Left forelimb (tissue), 1 donor: ENCODE measurements at places on chromosomes 11 and 22.

DNA sequence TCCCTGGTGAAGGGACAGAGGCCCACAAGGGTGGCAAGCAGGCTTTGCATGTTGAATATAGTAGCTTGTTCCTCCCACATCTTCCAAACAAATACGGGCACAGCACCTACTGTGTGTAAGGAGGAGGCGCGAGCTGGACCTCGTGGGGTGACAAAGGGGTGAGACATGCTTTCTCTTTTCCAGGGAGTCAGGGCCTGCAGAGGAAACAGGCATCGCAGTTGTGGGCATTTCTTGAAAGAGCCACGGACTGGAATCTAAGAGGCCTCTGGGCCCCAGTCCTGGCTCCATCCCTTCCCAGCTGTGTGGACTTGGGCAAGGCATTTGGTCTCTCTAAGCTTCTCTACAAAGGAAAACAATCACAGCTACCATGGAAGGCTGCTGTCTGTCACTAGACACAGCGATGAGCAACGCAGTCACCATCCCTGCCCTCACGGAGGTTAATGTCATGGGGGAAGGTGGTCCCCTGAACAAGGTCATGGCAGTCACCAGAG, 13.0 kb upstream of the CDC42EP1 start:
- DNase-seq, result no peak

DNA sequence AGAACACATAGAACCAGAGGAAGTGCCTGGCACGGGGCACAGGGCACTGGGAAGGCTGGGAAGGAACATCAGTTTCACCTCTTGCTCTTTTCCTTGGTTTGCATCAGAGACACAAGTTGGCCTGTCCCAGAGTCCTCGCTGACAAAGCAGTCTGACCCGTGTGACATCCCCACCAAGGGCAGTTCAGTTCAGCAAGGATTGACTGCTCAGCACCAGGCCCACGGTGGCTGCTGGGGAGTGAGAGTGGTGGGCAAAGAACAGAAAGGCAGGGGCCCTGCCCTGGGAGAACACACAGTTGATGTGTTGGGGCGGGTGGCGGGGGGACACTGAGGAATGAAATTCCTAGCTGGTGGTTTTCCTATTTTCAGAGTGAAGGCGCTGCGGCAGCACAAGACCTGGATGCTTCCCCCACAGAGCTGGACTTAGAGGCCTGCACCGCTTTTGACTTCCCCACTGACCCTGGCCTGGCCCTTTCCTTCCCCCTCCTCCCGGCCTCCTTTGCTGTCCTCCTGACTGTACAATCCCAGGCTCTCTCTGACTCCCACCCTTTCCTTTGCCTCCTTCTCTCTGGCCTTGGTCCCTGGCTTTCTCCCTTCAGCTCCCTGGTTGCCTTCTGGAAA, 2.2 kb upstream of the TMPRSS13 start:
- DNase-seq, result no peak

- DNase-seq, result no peak
These were observed 453.5 kb downstream of the OPCML start for GRCh38 chr11:133078591-133079404.

- no peak for DNase-seq
These were observed 363.6 kb downstream of the TTC28 start for GRCh38 chr22:28316014-28316413.

- DNase-seq, result no peak
These were observed 61.2 kb upstream of the CHST1 start for GRCh38 chr11:45726493-45727054.

GRCh38 chr22:27212617-27213177, 555.3 kb downstream of the MIAT start:
- peak; percentile 79 for DNase-seq

DNA sequence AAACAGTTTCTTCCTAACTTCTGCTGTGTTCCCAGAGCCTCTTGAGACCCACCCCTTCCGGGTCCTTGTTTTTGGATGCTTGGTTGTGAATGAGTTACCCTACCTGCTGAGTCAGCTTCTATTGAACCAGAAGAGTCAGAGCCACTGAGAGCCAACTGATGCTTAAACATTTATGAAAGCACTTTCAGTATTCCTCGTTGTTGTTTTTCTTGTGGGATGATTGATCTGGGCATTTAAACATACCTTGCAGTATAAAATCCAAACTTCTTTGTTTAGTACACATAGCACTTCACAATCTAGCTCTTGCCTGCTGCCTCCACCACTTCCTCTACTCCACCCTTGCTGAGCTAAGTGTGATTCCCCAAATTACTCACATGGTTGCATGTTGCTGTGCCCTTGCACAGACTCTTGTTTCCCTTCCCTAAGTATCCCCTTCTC, 5.5 kb downstream of the PRSS23 start:
- DNase-seq, result no peak
